ENCODE measurements at places on chromosomes 16 and 17. TPM values are rescaled to one million over a fixed set of nuclear protein-coding genes. Genes with fewer than 3 reads are reported as not detected.

DNA sequence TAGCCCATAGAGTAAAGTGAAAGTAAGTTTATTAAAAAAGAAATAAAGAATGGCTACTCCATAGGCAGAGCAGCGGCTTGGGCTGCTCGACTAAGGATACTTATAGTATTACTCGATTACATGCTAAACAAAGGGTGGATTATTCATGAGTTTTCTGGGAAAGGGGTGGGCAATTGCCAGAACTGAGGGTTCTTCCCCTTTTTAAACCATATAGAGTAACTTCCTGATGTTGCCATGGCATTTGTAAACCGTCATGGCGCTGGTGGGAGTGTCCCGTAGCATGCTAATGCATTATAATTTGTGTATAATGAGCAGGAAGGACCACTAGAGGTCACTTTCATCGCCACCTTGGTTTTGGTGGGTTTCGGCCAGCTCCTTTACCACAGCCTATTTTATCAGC, 13.3 kb upstream of the GAS7 start:
- no peak overlapping the region for H3K27ac ChIP-seq
- H3K27me3 ChIP-seq, result no peaks in the 10 kb centered on the region
- H3K36me3 ChIP-seq, result no peaks in the 10 kb centered on the region
- no peaks in the 10 kb centered on the region for H3K4me1 ChIP-seq
- H3K4me3 ChIP-seq, result no peak overlapping the region

GRCh38 chr17:39939588-39940419, 12.3 kb downstream of the LRRC3C start:
- no peak overlapping the region for H3K4me3 ChIP-seq
- peaks cover 19% of the 10 kb centered on the region for H3K4me1 ChIP-seq
- peak overlapping the region; percentile 52 for H3K27ac ChIP-seq
- no peaks in the 10 kb centered on the region for H3K36me3 ChIP-seq

Gene NLRC3
- total RNA-seq, result 98.7 TPM

Gene ADGRG3
- total RNA-seq, result not detected

Data from activated CD4-positive, alpha-beta T cell treated with anti-CD3 and anti-CD28 coated beads, Interleukin-2, amount 10 ng/mL, durations not matched to agents 7 days and 5 days (primary cell).